ENCODE measurements at places on chromosomes 6 and 20.

GRCh38 chr6:138035070-138035469, 72.1 kb downstream of the PERP start:
- DNase-seq = no peak

DNA sequence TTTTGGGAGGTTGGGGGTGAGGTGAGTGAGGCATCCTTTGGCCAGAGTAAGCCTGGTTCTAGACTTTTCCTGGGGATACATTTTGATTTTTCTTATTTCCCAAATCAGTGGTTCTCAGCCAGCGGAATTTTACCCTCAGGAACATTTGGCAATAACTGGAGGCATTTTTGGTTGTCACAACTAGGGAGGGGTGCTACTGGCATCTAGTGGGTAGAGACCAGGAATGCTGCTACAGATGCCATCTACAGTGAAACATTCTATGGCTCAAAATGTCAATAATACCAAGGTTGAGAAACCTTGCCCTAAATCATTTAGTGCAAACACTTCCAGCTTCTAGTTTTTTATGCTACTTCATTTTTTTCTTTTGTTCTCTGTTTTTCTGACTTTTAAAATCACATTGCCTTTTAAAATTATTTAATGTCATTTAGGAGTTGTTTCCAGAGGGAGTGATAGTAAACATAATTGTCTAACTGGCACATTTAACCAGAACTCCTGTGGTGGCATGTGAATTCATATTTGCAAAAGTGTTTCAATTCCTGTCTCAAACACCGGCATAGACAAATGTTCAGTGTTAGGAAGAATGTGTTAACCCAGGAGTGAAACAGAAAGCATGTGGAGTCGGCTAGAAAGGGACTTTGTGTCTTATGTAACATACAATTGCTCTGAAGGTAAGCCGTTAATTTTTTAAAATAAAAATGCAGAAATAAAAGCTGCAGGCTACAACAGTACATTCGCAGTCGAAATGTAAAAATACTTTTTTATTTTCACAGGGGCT, 59.0 kb downstream of the QRSL1 start:
- peak; percentile 34 for DNase-seq

GRCh38 chr6:20340068-20340848, 61.4 kb upstream of the E2F3 start:
- peak; percentile 31 for DNase-seq

- no peak for DNase-seq
These were observed 87.6 kb upstream of the SGK1 start for GRCh38 chr6:134405386-134406087.

GRCh38 chr6:89921197-89921596, 26.9 kb downstream of the GJA10 start:
- DNase-seq = no peak

- no peak for DNase-seq
These were observed 43.5 kb downstream of the IBTK start for GRCh38 chr6:82204020-82204419.

DNA sequence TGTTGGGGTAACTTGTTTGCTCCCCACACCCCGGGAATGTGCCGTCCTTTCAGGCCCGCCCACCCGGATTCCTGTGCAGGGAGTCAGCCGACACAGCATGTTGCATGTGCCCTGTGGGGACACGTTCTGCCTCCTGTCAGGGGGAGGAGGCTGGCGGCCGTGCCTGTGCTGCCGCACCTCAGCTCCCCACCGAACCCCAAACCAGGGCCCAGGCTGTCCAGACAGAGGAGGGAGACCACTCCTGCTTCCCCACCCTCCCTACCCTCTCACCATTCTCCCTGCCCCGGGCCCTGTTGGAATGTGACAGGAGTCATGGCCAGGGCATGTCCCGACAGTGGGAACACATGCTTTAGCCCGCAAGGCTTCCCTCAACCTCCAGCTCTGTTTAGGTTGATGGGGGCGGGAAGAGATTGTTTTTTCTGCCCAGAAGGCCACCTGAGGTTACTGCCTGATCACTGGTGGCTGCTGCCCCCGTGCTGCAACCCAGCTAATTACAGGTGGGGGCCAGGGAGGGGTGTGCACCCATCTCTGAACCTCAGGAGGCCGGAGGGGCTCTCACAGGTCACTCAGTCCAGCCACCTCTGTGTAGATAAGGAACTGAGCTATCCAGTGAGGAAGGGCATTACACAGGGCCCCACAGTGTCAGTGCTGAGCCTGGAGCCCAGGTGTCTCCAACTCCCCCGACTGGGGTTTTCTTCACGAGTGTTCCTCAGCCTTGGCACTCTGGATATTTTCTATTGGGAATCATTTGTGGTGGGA, 13.6 kb downstream of the LRRC73 start:
- DNase-seq = peak; percentile 40

- no peak for DNase-seq
These were observed 618 bp downstream of the RTN4IP1 start for GRCh38 chr6:106628658-106629102.

- DNase-seq = peak; percentile 81
These were observed 70.8 kb upstream of the RIPOR2 start for GRCh38 chr6:25006565-25007001.

GRCh38 chr6:63904650-63905248, 269.1 kb downstream of the PHF3 start:
- DNase-seq = peak; percentile 90

DNA sequence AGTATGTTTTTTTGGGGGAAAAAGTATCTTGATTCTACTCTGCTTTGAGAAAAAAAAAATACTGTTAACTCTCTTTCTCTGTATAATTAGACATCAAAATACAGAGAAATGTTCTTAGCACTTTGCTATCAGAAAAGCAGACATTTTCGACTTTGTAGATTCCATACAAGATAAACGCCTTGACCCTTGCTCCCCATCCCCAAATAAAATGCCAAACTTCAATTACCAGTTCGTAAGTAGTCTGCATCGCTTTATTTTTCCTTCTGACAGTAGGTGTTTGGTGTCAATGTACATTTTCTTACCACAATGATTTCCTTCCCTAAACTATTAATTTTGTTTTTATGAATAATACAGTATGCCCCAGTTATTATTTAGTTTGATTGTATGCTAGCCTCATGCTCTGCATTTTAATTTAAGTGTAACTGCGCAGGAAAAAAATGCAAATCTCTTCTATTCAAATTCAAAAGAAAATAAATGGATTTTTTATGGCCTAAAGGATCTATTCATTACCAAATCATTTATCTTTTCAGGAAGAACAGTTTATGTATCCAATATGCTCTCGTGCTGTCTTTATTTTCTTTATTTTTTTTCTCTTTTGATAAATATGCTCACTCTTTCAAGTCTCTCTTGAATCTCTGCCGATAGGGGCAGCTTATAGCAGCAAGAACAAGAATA, 84.8 kb upstream of the ZNF217 start:
- DNase-seq = no peak

GRCh38 chr6:154241581-154241980, 115.0 kb downstream of the IPCEF1 start:
- no peak for DNase-seq
